Stimulated activated CD4-positive, alpha-beta T cell treated with anti-CD3 and anti-CD28 coated beads, Interleukin-1b, Interleukin-23, amount 100 ng/mL, for 4 hours (primary cell): ENCODE measurements at places on chromosomes 1 and 21.

GRCh38 chr21:35189077-35189863, 140.2 kb upstream of the RUNX1 start:
- DNase-seq, result no peak

GRCh38 chr21:38489271-38489652, 9.0 kb downstream of the ERG start:
- DNase-seq, result no peak

DNA sequence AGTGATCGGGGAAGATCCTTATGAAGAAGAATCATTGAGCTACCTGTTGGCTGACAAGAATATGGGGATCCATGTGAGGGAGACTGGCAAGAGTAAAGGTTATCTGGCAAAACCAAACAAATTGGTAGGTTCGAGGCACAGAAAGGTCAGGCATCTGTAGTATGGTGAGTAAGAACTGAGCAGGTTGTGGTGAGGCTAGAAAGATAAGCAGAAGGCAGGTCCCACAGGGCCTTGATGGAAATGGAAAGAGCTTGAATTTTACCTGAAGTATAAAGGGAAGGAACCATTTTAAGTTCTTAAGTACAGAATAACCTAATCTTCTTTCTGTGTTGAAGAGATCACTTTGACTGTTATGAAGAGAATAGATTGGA, 11.1 kb downstream of the PTPRC start:
- no peak for DNase-seq

DNA sequence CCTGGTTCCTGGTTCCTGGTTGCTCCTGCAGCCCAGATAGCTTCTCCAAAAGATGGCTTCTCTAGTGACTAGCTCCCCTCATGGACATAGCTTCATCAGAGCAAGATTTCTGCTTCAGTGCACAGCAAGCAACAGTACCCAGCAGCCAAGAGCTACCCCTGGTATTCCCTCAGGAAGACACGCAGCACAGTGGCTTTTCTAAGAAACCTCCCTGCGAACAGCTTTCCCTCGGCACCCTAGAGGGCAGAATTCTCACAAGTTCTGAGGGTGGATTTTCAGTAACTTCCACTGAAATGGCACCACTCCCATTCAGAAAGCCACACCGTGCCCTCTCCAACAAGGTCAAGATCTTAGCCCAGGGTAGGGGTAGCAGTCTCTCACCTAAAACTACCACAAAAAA, 128.2 kb downstream of the EIF4G3 start:
- no peak for DNase-seq

DNA sequence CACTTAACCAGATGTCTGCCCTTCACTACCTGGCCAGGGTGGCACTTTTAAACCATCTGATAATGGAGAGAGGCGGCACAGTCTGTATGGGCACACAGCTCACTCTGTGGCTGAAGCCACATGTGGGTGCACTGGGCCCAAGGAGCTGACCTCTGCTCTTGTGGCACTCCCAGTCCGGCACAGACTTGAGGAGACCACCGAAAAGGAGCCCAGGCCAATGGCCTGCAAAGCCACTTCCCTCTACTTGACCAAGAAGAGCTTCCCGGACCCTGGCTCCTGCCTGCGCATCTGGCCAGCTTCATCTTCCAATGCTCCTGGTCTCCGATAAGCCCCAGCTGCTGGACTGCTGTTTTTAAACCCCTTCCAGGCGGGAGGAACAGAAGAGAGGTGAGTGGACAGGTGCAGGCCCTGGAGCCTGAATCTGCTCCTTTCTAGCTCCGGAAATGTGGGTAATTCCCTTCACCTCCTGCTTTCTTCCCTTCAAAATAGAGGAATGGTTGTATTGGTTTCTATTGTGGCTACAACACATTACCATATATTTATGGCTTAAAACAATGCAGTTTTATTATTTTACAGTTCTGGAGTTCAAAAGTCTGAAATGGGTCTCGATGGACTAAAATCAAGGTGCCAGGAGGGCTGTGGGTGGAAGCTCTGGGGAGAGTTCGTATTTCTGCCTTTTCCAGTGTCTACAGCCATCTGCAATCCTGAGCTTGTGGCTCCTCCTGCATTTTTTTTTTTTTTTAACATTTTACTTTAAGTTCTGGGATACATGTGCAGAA, 11.6 kb downstream of the GNG4 start:
- no peak for DNase-seq

DNA sequence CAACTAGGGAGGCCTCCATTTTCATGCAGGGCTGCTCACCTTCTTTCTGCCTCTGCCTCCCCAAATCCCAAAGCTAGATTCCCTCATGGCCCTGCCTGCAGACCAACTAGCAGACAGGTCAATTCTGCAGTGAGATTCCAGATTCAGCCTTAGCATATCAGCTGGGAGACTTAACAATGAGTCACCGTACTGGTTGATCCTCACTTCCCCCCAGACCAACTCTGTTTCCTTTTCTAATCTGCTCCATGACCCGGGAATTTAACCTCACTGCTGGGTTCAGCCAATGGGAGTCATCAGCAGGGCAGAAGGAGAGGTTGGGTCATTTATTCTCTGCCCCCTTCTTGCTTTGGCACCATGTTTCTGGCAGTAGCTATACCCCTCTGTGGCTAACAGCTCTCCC, 140.6 kb upstream of the GRIK3 start:
- DNase-seq, result no peak

- no peak for DNase-seq
Observed at GRCh38 chr21:33736569-33736968, 94.3 kb downstream of the ITSN1 start.

- no peak for DNase-seq
Observed at GRCh38 chr1:240114222-240114621, 22.5 kb downstream of the FMN2 start.

DNA sequence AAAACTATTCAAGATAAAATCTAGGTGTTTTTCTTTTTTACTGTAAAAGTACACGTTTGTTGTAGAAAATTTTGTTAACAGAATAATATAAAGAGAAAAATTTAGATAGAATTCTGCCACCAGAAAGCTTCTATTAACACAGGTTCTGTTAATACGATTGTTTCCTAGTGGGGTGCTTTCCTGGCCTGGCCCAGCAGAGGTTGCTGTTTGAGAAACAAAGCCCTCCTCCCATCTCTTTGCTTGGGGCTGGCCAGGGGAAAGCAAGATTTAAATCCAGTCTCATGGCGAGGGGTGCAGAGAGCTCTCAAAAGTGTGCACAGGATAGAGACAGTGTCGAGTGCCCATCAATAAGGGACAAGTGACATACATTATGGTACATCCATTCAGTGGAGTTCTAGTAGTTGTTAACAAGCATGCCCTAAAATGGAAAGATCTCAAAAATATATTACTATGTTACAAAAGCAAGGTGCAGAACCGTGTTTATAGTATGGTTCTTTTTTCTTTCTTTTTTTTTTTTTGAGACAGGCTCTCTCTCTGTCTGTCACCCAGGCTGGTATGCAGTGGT, 14.6 kb upstream of the ACBD3 start:
- DNase-seq, result no peak
